Stimulated activated CD8-positive, alpha-beta memory T cell treated with anti-CD3 and anti-CD28 coated beads, Interleukin-7, amount 100 ng/mL, for 48 hours (primary cell): ENCODE measurements at places on chromosomes 4 and X.
A peak's percentile ranks its signal among the peaks of the same experiment; 100 is the strongest.

GRCh38 chr4:21656832-21657231, 291.7 kb downstream of the KCNIP4 start:
- no peak for DNase-seq

- no peak for DNase-seq
These were observed 27.0 kb upstream of the ZNF280C start for GRCh38 chrX:130295519-130296296.

- no peak for DNase-seq
These were observed 73.3 kb downstream of the RBM46 start for GRCh38 chr4:154854362-154854761.

DNA sequence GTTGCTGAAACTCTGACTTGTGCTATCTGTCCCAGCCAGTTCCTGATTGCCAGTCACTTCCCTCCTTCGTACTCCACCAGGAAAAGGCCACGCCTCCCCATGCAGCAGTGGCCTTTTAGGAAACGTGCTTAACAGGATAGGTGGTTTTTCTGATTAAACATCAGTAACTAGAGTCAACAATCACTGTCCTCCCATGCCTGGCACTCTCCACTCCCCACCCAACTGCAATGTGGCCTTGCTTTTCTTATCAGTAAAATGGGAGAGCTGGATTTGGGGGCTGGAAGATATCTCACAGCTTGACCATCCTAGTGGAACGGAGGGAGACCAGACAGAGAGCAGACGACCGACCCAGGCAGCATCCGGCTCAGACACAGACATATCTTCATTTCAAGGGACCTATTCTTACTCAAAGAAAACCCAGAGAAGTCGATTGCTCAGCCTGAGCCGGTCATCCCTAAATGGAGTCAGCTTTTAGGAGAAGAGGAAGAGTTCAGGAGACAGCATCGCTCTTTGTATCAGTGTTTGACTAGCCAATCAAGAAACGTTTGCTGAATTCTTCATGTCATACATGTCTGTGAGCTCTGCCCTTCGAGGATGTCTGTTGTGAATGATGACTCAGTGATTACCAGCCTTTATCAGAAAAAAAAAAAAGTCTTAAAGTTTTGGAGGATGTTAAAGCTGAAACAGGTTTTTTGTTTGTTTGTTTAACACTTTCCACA, 12.7 kb upstream of the UBA6 start:
- DNase-seq: no peak

DNA sequence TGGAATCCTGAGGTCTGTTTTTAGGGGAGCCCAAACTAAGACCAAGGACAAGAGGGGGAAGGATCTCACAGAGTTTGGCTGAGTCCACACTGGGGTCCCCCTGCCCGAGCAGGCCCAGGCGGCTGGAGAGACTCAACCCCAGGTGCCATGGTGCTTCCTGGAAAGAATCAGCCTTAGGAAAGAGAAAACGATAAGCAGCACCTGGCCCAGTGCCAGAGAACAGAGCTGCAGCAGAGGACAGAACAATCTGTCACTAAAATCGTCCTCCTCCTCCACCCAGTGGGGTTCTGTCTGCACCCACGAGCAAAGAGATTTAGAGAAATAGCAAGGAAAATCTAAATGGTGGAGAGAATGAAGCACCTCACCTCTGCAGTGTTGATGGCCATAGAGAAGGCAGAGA, 470.5 kb downstream of the BCOR start:
- DNase-seq: no peak

DNA sequence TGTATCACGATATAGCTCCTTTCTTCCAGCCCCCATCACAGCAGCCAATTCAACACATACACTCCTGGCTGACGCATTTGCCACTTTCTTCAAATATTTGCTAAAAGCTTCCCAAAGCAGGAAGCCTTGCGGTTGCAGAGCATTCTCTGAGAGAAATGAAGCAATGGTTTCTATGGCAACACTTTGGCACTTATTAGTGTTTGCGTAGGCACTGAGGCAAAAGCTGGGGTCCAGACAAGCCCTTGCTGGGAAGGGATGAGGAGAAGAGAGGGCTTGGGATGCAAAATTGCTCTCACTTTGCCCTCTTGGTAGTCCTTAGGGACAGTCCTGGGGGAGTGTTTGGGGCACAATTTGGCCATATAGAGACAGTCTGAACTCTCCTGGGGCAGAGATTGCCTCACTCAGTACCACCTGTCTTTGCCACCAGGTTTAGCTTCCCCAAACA, 55.0 kb upstream of the PAK3 start:
- no peak for DNase-seq

DNA sequence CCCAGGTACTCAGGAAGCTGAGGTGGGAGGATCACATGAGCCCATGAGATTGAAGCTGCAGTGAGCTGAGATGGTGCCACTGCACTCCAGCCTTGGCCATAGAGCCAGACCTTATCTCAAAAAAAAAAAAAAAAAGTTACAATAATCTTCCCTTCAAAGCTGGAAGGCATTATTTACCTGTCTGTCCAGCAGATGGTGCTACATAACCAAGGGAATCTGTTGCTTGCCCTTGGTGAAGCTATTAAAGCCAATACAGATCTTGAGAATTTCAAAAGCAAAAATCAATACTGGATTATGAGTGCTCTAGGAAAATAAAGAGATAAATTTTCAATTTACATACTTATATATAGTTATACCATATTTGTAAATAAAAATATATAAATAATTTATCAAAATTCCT, 25.9 kb downstream of the PKD2 start:
- DNase-seq: no peak

GRCh38 chr4:8283161-8283560, 13.6 kb downstream of the HTRA3 start:
- DNase-seq: no peak

DNA sequence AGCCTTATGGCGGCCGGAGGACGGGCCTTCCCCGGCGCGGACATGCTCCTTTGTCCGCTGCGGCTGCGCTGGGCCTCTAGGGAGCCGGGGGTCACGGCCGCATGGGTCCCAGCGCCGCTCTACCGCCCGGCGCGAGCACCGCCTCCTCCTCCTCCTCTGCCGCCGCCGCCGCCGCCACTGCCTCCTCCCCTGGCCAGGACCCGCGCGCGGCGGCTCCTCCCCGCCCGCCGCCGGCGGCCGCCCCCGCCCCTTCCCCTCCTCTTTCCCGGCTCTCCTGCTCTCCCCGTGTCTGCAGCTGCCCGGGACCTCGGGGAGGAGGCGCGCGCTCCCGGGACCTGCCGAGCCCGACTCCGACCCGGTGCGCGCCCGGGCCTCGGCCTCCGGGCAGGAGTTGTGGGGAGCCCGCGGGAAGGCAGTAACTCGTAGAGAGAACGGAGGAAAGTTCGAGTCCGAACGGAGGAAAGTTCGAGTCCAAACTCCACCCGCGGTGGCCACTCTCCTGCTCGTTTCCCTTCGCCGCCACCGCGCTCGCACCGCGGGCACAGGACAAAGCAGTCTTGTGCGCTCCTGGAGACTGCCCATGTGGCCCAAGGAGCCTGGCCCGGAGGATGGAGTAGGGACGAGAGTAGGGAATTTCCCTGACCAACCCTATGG, at the start of gene ADGRA3:
ADGRA3 (minus strand) TSS at position 179 of the 654 bp plus-strand sequence. CDS start 282 bp downstream, outside the sequence.
- DNase-seq: no peak

DNA sequence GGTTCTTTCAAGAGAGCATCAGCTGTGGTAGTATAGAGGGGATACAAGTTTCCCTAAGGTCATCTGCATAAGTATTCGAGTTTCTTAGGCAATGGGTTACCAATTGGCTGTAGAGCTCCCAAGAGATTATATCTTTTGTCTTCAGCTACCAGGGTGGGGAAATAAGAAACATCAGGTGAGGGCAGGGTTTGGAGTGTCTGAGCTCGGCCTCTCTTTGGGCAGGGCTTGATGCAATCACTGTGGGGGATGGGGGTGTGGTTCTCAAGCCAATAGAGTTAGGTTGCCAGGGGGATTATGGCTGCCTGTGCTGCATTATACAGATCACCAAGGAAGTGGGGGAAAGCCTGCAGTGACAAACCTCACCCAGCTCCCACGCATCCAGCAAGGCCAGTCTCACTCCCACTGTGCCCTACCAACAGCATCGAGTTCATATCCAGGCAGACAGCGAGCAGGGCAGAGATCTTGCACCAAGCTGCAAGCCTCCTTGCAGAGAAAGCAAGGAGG, 172.1 kb upstream of the MAGEE2 start:
- DNase-seq: no peak

- DNase-seq: no peak
These were observed 29.2 kb downstream of the SULT1E1 start for GRCh38 chr4:69830560-69831269.

GRCh38 chr4:40731792-40732245, 17.9 kb upstream of the NSUN7 start:
- no peak for DNase-seq

GRCh38 chrX:8037593-8038348, 110.6 kb upstream of the PNPLA4 start:
- DNase-seq: no peak

- DNase-seq: no peak
These were observed 39.1 kb downstream of the ANOS1 start for GRCh38 chrX:8692871-8693270.

DNA sequence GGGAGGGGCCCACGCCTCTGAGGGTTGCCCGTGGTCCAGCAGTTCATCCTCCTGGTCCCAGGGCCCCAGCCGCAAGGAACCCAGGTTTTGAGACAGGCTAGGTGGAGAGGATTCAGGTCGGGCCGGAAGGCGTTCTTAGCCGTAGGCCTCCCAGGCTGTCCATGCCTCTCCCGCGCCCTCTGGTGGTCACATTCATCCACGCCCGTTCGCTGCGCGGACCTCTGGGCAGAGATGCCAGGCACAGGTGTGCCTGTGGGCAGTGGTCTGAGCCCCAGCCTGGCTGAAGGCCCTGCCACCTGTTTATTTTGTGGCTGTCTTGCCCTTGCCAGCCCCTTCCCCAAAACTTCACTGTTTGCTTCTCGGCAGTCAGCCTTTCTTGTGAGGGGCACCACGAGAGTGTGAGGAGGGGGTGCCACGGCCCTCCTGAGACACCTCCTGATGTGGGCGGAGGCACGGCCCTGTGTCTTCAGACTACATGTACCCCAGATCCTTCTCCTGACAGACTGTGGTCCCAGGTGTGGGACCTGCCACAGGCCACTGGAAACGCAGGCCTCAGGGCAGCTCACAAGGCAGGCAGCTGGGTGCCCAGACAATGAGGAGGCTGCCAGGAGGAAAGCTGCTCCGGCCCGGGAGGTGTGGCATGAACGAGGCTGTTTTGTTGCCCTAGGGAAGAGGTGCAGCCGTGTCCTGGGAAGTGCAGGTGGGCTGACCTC, 5.0 kb downstream of the UVSSA start:
- peak; percentile 80 for DNase-seq

DNA sequence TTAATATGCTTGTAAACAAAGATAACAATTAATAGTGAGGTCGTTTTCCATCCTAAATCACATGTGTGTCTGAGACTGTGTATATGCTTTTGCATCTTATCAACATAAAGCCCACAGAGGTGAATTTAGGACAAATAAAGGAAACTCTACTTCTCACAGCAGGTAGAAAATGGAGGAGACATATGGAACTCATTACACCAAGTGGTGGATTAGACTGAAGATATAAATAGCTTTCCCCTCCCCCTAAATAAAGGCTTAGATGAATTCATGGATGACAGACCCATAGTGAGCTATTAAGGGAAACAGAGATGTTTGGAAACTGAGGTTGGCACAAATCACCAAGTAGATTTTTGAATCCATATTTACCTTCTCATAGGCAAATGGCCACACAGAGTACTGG, 79.7 kb downstream of the GRIA3 start:
- no peak for DNase-seq

DNA sequence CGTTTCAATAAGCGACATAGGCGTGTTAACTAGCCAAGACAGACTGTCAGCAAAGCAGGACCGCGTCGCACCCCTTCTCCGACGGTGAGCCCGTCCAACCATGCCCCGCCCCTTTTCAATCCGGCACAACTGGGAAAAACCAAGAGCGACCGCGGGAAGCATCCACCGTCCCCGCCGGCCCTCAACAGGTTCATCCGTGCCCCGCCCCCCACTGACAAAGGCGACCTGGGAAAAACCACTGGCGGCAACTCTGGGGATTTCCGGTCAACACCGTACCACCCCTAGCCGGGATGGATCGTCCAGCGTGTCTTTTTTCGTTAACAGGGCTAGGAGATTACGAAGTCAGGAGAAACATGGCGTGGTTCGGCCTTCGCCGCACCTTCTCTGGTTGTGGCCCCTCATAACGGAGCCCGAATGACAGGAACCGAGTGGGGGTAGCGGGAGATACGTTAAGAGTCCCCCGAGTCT, 377 bp downstream of the TIMM17B start:
- DNase-seq: no peak

DNA sequence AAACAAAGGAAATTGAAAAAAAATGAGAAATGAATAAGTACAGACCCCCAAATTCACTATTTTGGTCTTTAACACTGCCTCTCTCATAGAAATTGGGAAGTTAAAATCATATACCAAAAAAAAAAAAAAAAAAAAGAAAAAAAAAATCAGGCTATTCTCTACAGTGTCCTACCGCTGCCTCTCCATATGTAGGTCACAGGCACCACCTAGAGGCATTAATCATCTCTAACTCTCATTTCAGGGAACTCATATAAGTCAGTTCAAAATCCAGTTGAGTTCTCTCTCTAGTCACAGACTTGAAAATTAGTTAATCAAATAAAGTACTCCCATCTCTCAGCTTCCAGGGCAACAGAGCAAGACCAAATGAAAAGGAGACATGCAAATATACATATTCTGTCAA, 47.9 kb downstream of the COX18 start:
- DNase-seq: no peak

GRCh38 chrX:145818186-145819113, 821 bp downstream of the SLITRK2 start:
- DNase-seq: no peak

DNA sequence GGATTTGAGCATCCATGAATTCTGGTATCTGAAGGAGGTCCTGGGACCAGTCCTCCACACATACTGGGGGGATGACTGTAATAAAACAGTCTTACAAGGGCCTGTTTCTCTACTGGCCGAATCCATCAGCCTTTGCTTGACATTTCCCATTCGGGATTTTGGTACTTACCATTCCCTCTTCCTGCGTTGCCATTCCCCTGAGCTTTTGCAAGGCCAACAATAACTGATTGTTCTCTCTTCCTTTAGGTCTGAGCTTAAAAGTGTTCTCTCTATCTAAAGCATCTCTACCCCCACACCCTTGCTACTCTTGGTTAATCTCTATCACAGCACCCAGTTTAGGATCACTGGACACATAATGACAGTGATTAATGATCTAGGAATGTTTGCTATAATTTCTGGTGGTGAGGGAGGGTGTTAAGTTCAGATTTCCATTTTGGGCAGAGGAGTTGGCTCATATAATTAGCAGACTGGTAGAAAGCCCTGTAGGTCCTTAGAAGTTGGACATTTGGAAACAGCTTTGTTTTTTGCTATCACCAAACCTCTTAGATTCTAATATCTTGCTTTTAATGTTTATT, 29.4 kb downstream of the TMA16 start:
- no peak for DNase-seq

GRCh38 chr4:5300283-5300682, 249.0 kb downstream of the STK32B start:
- DNase-seq: no peak

- no peak for DNase-seq
These were observed 33.3 kb downstream of the BBS12 start for GRCh38 chr4:122765692-122766352.
